Caco-2 (cell line): ENCODE measurements at places on chromosomes 13 and 19. TPM values are rescaled to one million over a fixed set of nuclear protein-coding genes. Genes with fewer than 3 reads are reported as not detected.

GRCh38 chr13:92767468-92767867 is 459.1 kb upstream of the GPC6 start:
- no peak for DNase-seq
- no peak overlapping the region for H3K27ac ChIP-seq
- no peaks in the 10 kb centered on the region for H3K36me3 ChIP-seq
- H3K4me1 ChIP-seq, result no peaks in the 10 kb centered on the region
- no peaks in the 10 kb centered on the region for H3K27me3 ChIP-seq

- H3K27me3 ChIP-seq, result no peaks in the 10 kb centered on the region
- no peak overlapping the region for H3K4me3 ChIP-seq
- H3K27ac ChIP-seq, result peak overlapping the region; percentile 83
- no peak for DNase-seq
Observed at GRCh38 chr13:30742901-30743300, 7.6 kb downstream of the ALOX5AP start.

GRCh38 chr19:18993115-18993514 is 40.2 kb downstream of the SUGP2 start:
- no peak overlapping the region for H3K4me3 ChIP-seq
- no peak overlapping the region for H3K27ac ChIP-seq
- DNase-seq, result no peak
- H3K36me3 ChIP-seq, result no peaks in the 10 kb centered on the region; the same call in 1 of the 2 replicates
- H3K27me3 ChIP-seq, result no peaks in the 10 kb centered on the region

DNA sequence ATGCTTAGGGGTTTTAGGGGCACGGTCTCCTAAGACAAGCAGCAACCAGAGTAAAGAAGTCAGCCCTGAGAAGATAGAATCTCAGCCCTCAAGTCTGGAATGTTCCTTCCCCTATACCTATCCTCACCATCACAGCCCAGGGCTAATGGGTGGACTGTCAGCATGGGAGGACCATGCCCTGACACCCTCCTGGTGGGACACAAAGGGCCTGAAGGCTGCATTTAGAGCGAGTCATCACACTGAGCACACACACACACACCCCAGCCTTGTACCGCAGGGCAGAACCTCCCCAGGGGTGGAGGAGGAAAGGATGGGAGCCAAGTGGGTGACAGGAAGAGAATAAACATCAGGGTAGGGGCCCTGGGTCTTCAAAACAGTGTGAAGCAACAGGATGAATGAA is 174.8 kb upstream of the SERP2 start:
- no peaks in the 10 kb centered on the region for H3K36me3 ChIP-seq
- no peak overlapping the region for H3K4me3 ChIP-seq
- DNase-seq, result no peak
- no peak overlapping the region for H3K27ac ChIP-seq

DNA sequence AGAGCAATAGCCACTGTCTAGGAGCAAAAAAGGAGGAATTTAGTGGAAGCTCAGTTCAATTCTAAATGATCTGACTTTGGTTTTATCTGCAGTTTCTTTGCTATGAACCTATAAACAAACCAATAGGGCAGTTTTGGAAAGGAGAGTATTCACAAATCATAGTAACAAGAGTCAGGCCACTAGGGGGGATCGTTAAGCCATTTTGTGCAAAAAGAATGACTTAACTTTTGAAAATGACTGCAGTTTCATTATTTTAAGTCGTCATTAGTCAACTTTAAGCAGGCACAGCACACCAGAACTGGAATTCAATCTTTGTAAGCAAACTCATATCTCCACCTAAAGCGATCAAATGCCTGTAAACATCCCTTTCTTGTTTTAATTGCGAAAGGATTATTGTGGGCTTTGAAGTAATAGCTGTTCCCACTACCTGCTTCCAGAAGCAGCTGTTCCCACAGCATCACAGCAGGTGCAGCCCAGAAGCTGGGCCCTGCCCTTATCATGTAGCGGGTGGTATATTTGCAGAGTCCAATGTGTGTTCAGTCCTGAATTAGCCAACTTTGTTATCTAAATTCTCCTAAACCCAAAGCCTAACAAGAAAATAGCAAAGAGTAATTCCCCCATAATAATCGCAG is 51.5 kb downstream of the SOX21 start:
- H3K4me1 ChIP-seq, result no peaks in the 10 kb centered on the region
- no peak overlapping the region for H3K27ac ChIP-seq
- H3K27me3 ChIP-seq, result no peaks in the 10 kb centered on the region; the same call in 1 of the 2 replicates
- no peaks in the 10 kb centered on the region for H3K36me3 ChIP-seq
- DNase-seq, result peak; percentile 60
- H3K4me3 ChIP-seq, result no peak overlapping the region

GRCh38 chr13:53126841-53127245 is 98.2 kb downstream of the OLFM4 start:
- no peak for DNase-seq
- no peaks in the 10 kb centered on the region for H3K4me1 ChIP-seq
- H3K27me3 ChIP-seq, result no peaks in the 10 kb centered on the region; the same call in 1 of the 2 replicates
- H3K4me3 ChIP-seq, result no peak overlapping the region
- H3K36me3 ChIP-seq, result no peaks in the 10 kb centered on the region
- no peak overlapping the region for H3K27ac ChIP-seq

- no peaks in the 10 kb centered on the region for H3K27me3 ChIP-seq
- no peak overlapping the region for H3K4me3 ChIP-seq
- no peak for DNase-seq
- no peaks in the 10 kb centered on the region for H3K4me1 ChIP-seq
- no peak overlapping the region for H3K27ac ChIP-seq
Observed at GRCh38 chr13:29956853-29957252, 106.4 kb upstream of the UBL3 start.

GRCh38 chr19:9009935-9010651 is at the start of gene MUC16:
TSS of gene MUC16 (minus strand) at chr19:9010409.
- no peaks in the 10 kb centered on the region for H3K27me3 ChIP-seq
- no peaks in the 10 kb centered on the region for H3K36me3 ChIP-seq
- no peak within 1 kb of the TSS for H3K27ac ChIP-seq
- no peaks in the 10 kb centered on the region for H3K4me1 ChIP-seq

DNA sequence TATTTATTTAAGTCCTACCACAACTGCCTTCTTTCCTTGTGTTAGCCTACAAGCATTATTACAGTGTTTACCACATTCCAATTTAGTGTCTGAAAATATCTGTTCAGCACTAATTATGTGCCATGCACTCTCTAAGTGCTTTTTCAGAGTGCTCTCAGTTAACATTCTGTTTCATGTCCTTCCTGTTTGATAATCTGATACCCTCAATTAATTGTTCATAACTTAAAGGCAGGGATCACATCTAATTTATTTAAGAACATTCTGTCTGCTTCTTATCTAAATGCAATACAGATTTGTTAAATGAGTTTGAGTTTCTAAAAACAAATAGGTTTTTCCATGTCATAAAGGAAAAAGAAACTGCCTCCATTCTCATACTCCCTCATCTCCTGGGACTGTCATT is 649.6 kb upstream of the ATXN8OS start:
- no peak for DNase-seq
- no peaks in the 10 kb centered on the region for H3K36me3 ChIP-seq
- no peaks in the 10 kb centered on the region for H3K27me3 ChIP-seq
- H3K27ac ChIP-seq, result no peak overlapping the region
- no peak overlapping the region for H3K4me3 ChIP-seq

DNA sequence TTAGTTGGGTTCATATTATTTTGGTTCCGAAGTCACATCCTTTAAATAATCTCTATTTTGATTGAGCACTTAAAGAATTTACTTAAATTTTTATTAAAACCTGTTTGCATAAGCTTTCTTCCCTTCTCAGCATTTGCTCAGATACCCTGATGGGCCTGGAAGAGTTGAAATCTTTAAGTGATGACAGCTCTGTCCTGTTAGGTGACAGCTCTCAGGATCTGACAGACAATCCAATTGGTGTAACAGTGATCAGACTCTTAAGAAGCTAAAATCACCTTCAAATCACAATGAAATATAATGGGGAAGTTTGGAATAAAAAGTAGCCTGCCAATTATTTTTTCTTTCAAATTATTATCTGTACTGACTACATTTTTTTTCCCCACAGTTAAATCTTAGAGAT is 284.4 kb downstream of the LMO7 start:
- H3K27me3 ChIP-seq, result no peaks in the 10 kb centered on the region
- no peak overlapping the region for H3K4me3 ChIP-seq
- no peak for DNase-seq
- H3K4me1 ChIP-seq, result no peaks in the 10 kb centered on the region

- H3K36me3 ChIP-seq, result no peaks in the 10 kb centered on the region
- no peaks in the 10 kb centered on the region; the same call in 1 of the 2 replicates for H3K27me3 ChIP-seq
- peak overlapping the region; percentile 32 for H3K27ac ChIP-seq
- H3K4me1 ChIP-seq, result peaks cover 10% of the 10 kb centered on the region; the same call in 1 of the 2 replicates
- DNase-seq, result no peak
- H3K4me3 ChIP-seq, result peak overlapping the region; percentile 58
Observed at GRCh38 chr13:42039457-42039945, 8.9 kb upstream of the DGKH start.

GRCh38 chr13:25752957-25753551 is 298.8 kb downstream of the SHISA2 start:
- DNase-seq, result no peak
- no peaks in the 10 kb centered on the region for H3K27me3 ChIP-seq
- no peak overlapping the region for H3K27ac ChIP-seq
- H3K4me1 ChIP-seq, result no peaks in the 10 kb centered on the region
- H3K4me3 ChIP-seq, result no peak overlapping the region

DNA sequence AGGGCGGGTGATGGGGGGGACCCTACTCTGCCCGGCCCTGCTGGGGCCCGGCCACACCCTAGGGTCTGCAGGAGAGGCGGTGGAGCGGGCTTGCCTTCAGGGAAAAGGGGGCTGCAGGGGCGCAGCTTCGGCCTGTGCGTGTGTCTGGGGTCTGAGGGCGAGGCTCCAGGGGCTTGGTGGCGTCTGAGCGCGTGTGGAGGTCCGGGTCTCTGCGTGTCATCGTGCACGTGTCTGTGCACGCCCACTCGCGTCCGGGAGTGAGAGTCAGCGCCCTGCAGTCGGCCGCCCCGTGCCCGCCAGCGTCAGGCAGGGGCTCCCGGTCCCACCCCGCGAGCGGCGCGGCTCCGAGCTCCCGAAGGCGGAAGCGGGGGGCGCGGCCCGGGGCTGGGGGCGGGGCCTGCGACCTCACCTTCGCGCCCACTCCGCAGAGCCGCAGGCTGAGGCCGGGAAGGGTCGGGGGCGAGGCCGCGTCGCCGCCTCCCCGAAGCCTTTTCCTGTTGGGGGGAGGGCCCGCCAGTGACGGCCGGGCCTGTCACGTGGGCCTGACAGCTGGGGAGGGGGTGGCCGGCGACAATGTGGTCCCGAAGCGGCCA is at the start of gene ARHGAP45:
ARHGAP45 (plus strand) TSS at position 420 of the 593 bp plus-strand sequence. CDS start 239 bp downstream, outside the sequence.
- H3K4me3 ChIP-seq, result peak within 1 kb of the TSS; percentile 61
- no peaks in the 10 kb centered on the region for H3K36me3 ChIP-seq
- DNase-seq, result no peak

DNA sequence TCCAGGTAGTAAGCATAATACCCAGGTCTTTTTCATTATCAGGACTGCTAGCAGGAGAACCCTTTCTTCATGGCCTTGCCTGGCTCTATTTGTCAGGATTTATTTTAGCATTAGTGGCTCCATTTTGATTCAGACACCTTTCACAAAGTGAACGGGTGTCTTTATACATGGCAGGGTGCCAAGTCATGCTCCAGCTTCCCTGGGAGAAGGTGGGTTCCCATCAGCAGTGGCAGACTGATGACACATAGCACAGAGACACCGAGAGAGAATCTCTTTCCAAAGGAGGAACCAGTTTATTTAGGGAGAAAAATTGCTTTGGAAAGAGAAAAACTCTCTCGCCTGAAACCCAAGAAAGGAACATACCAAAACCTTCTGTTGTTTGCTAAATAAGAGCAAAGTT is 135.3 kb upstream of the TMTC4 start:
- H3K4me3 ChIP-seq, result no peak overlapping the region
- no peaks in the 10 kb centered on the region for H3K36me3 ChIP-seq
- H3K27ac ChIP-seq, result no peak overlapping the region
- H3K27me3 ChIP-seq, result no peaks in the 10 kb centered on the region
- DNase-seq, result no peak

DNA sequence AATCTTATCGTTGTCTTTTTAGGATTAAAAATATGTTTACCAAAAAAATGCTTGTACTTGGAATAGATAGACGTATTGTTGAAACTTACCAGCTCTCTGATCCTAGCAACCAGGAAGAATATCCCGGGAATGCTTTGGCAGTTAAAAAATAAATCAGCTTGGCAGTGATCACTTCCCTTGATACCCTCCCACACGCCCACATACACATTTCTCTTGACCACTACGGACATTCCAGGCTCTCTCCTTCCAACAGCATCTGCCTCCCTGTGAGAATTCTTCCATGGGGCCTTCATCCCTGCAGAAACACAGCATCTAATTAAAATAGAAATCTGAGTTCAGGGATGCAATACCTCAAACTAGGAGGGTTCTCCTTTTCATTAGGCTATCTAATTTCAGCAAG is 57.9 kb downstream of the THSD1 start:
- no peak for DNase-seq
- H3K36me3 ChIP-seq, result no peaks in the 10 kb centered on the region
- H3K4me1 ChIP-seq, result 0 out of 2 replicates have a peak, but pooled peaks cover 6% of the 10 kb centered on the region
- H3K27me3 ChIP-seq, result no peaks in the 10 kb centered on the region
- no peak overlapping the region for H3K27ac ChIP-seq
- no peak overlapping the region for H3K4me3 ChIP-seq

- no peak overlapping the region for H3K4me3 ChIP-seq
- no peak for DNase-seq
- no peaks in the 10 kb centered on the region for H3K4me1 ChIP-seq
- no peak overlapping the region for H3K27ac ChIP-seq
- no peaks in the 10 kb centered on the region for H3K27me3 ChIP-seq
Observed at GRCh38 chr13:52827839-52828238, 20.6 kb downstream of the PCDH8 start.

- H3K27ac ChIP-seq, result no peak within 1 kb of the TSS
- no peaks in the 10 kb centered on the region for H3K27me3 ChIP-seq
- DNase-seq, result no peak
Observed at GRCh38 chr19:41575998-41576397, at the start of gene CEACAM21. TSS of gene CEACAM21 (plus strand) at chr19:41576166. CDS start at chr19:41576275, 109 bp downstream.

GRCh38 chr19:45973553-45974338 is at the start of gene NOVA2:
TSS of gene NOVA2 (minus strand) at chr19:45973865. CDS start at chr19:45973351, 514 bp downstream.
- no peak within 1 kb of the TSS for H3K27ac ChIP-seq
- peaks cover 4% of the 10 kb centered on the region; the same call in 1 of the 2 replicates for H3K4me1 ChIP-seq
- no peaks in the 10 kb centered on the region for H3K36me3 ChIP-seq

DNA sequence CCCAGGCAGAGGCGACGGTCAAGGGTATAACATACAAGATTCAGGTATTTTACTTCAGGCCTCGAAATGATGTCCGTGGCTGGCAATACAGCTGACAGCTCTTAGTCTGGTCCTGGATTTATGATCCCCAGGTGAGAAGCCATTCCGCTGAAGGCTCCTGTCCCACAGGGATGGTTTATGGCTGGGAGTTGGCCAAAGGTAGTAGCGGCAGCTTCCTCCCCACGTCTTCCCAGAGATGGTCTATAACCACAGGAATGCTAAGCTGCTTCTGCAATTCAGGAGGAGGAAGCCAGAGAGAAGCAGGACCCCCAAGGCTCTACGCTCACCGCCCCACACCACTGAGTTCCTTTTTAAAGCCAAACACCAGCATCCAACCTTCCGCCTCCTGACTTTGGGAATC is 27.1 kb downstream of the OLFM2 start:
- H3K4me3 ChIP-seq, result no peak overlapping the region
- H3K27ac ChIP-seq, result no peak overlapping the region
- DNase-seq, result no peak
- no peaks in the 10 kb centered on the region for H3K27me3 ChIP-seq

- H3K27me3 ChIP-seq, result no peaks in the 10 kb centered on the region
- H3K27ac ChIP-seq, result no peak overlapping the region
- no peak for DNase-seq
- no peak overlapping the region for H3K4me3 ChIP-seq
- 0 out of 2 replicates have a peak, but pooled peaks cover 5% of the 10 kb centered on the region for H3K4me1 ChIP-seq
Observed at GRCh38 chr19:3458229-3459088, 21.9 kb downstream of the SMIM24 start.

Gene PNMA8C
- total RNA-seq, result not detected in 2 replicates

Gene RBM26
- total RNA-seq, result 57.4 and 60.4 TPM in 2 replicates

Gene GPC5
- total RNA-seq, result 3.8 and 4.1 TPM in 2 replicates

Gene EEF1AKMT1
- total RNA-seq, result 8.6 and 9.6 TPM in 2 replicates

Gene LRG1
- 0.32 and 0.61 TPM in 2 replicates for total RNA-seq

Gene VSTM2B
- total RNA-seq, result not detected in 2 replicates

Gene CYP2A7
- not detected in 2 replicates for total RNA-seq

Gene LIM2
- not detected in 2 replicates for total RNA-seq

Gene LSM7
- 141 and 152 TPM in 2 replicates for total RNA-seq

Gene MBNL2
- total RNA-seq, result 41.6 TPM in 2 replicates

Gene TTYH1
- total RNA-seq, result not detected in 2 replicates
